ENCODE measurements at places on chromosomes 3 and 15.

DNA sequence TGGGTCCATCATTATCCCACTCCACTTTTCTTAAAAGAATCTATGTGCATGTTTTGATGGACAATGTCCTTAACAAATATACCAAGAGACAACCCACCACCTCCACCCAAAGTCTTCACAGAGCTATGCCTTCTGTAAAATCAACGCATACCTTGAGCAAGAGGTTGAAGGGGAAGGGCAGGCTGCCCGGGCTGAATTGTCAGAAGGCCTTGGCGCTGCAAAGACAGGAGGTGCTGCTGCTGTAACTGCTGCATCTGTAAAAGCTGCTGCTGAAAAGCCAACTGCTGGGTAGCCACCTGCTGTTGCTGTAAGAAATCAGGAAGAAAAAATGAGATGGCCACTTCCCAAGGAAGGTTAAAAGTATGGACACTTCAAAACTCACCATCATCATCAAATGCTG lies 536.7 kb downstream of the FOXP1 start:
- DNase-seq = no peak

DNA sequence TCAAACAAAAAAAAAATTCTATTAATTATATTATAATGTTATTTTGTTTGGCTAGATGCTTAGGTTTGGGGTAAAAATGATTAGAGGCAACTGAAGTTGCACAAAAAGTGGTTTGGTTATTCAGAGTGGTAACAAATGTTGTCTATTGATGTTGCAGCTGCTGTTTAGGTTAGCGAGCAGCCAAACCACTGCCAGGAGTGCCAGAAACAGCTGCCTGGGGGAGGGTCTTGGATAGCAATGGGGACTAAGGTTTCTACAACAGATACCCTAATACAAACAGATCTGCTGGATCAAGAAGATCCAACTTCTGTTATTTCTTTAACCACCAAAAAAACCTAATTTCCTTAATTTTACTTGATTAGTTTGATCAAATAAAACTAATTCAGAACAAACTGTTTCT lies 26.6 kb downstream of the BTLA start:
- no peak for DNase-seq

GRCh38 chr3:160780245-160780644 lies 24.2 kb downstream of the PPM1L start:
- no peak for DNase-seq

DNA sequence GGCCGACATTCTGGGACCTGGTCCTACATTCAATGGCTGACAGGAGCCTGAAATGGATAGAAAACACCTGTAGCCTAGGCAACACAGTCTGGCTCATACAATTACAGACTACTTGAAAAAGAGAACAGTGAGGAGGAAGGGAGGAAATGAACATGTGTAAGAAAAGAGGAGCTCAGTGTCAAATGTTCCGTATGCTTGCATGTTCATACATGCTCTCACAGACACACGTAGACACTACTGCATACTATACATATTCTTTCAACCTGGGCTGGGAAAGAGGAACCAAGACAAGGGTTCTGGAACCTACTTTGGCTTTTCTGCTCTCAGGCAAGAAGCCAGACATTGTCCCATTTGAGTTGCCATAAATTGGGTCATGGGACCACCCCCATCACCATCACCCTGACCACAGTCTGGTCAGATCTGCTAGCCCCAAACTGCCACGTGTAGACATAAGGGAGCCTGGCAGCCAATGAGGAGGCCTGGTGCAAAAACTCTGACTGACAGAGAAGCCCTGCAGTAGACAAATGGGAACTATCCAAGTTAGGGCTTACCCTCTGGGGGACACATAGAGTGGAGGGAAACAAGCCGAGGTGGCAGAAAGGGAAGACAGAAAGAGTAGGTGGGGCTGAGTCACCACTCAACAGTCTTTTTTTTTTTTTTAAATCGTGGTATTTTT lies 310.0 kb downstream of the SHQ1 start:
- DNase-seq = no peak

- no peak for DNase-seq
Measured at GRCh38 chr3:49769286-49769915, 16.9 kb downstream of the IP6K1 start.

GRCh38 chr3:195828762-195829161 lies 17.0 kb upstream of the MUC4 start:
- no peak for DNase-seq

- no peak for DNase-seq
Measured at GRCh38 chr3:113211330-113212149, at the start of gene BOC. BOC (plus strand) TSS chr3:113211557; CDS start chr3:113249803, 38,246 bp downstream.

DNA sequence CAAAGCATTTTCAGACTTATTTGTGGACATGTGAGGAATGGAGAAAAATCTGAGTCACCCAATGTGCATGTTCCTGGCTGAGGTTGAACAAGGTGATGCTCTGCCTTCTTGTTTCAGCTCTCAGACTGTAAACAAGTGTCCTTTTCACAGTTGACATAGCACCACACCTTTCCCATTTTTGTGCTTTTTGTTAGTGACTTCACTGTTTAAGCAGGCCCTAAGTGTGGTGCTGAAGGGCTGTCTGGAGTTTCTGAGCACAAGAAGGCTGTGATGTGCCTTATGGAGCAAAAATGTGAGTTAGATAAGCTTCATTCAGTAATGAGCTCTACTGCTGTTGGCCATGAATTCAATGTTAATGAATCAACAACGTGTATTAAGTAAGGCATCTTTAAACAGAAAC lies 20.4 kb downstream of the ABI3BP start:
- DNase-seq = no peak

- no peak for DNase-seq
Measured at GRCh38 chr3:47985381-47985780, 30.8 kb downstream of the MAP4 start.

GRCh38 chr15:98529205-98530145 lies 118.9 kb upstream of the IGF1R start:
- no peak for DNase-seq

GRCh38 chr3:113354307-113354706 lies 87.0 kb downstream of the CFAP44 start:
- no peak for DNase-seq

DNA sequence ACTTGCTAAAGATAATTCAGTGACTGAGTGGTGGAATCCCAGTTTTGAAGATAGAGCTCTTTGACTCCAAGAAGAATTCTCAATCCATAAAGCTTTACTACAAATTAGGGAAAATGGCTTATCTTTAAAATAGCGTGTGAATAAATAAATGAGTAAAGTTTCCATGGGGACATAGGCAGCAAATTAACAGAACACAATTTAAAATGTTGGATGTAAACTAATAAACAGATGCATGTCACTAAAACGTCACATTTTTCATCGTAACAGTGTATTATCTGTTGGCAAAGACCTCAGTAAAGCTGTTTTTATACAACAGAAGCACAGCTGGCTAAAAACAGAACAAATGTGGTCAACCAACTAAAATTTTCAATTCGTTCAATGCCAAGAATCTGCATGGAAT lies 913.9 kb upstream of the CFAP20DC start:
- DNase-seq = no peak

GRCh38 chr3:97928986-97929385 lies 43.2 kb downstream of the RIOX2 start:
- DNase-seq = no peak

GRCh38 chr3:143135150-143135549 lies 15.6 kb downstream of the CHST2 start:
- DNase-seq = no peak

- no peak for DNase-seq
Measured at GRCh38 chr3:56917361-56918110, 115.8 kb upstream of the ARHGEF3 start.

GRCh38 chr3:127819086-127819485 lies 3.2 kb downstream of the MGLL start:
- no peak for DNase-seq

DNA sequence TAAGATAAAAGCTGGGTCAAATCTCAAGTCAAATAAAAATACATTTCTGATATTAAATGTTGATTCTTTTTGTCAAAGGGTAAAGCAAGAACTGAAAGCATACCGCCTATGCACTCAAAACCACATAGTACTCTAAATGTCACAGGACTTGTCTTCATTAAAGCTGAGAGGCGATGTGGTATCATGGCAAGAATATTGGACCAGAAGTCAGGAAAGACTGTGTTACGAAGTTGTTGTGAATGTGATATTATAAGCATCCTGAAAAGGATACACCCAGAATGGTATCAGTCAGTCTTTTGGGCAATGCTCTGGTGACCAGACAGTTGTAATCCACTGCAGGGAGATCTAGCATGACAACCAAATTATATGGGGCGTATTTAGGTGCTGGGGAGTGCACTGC lies 33.8 kb downstream of the TIGIT start:
- no peak for DNase-seq

- DNase-seq = no peak
Measured at GRCh38 chr15:95932141-95932540, 398.4 kb upstream of the NR2F2 start.

- DNase-seq = no peak
Measured at GRCh38 chr3:45946307-45946706, 3.0 kb downstream of the CXCR6 start.

- no peak for DNase-seq
Measured at GRCh38 chr3:120764206-120764605, 21.7 kb downstream of the GTF2E1 start.

DNA sequence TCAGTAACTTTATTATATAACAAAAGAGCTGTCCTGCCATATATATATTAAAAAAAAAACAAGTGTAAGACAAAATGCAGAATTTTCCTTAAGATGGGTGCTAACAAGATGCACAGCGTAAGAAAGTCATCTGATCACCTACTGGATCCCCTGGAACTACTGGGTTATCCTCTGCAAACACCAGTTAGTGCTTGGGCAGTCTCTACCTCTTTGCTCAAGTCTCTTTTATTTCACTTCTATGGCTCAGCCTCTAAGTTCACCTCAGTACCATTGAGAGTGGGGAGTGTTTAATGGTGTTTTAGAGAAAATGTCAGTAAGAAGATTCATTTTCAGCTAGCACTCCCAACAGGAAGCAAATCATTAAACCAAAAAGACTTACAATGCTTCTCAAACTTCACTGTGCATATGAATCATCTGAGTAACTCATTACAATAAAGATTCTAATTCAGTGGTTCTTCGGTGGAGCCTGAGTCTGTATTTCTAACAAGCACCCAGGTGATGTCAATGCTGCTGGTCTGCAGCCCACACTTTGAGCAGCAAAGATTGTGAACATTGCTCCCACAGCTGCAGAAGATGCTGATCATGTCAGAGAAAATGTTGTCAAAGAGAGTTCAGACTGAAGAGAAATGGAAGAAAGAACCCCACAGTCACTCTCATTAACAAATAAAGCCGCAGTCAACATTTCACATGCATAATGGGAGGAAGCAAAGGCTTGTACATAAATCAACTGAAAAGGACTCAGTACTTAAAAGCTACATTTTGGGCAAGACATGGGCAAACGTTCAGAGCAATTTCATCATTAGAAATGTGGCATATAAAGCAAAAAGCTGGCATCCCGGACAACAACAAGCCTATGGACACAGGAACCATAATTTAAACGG lies 227.1 kb upstream of the ATP11B start:
- DNase-seq = no peak

GRCh38 chr3:48427630-48427962 lies 2.3 kb downstream of the PLXNB1 start:
- DNase-seq = no peak

GRCh38 chr3:25711090-25711489 lies 46.4 kb upstream of the TOP2B start:
- DNase-seq = no peak

- no peak for DNase-seq
Measured at GRCh38 chr3:152202976-152203626, 65.6 kb upstream of the MBNL1 start.

GRCh38 chr3:148932972-148933371 lies 58.4 kb upstream of the GYG1 start:
- DNase-seq = no peak

- no peak for DNase-seq
Measured at GRCh38 chr15:83282776-83283137, 1.7 kb downstream of the BNC1 start.

DNA sequence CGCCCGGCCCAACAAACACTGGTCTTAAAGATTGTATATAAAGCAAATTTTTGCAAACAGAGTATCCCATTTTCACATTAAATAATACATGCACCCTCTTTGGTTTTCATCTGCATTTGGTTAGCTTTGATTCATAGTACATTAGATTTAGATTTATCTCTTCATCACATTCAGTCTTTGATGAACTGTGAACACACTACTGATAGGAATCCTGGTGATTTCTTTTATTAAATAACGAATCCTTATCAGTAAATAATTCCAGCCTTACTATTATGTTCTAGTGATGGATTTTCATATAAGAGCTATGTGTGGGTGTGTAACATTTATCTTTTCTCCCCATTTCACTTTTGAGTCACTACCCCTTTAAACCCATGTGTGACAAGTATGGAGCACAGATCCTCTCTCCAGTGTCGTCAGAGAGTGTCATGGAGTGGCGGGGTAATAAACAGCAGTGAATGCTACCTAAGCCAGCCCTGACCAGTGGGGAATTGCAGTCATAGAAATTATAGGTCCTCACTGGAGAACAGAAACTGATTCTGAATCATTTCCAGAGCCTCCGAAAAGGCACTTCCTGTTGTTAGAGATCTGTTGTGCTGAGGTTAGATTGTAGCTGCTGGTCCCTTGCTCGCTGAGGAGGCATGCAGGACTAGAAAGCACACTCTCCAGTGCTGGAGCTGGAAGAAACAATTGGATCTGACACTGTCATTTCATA lies 22.0 kb downstream of the SLC7A14 start:
- DNase-seq = no peak

DNA sequence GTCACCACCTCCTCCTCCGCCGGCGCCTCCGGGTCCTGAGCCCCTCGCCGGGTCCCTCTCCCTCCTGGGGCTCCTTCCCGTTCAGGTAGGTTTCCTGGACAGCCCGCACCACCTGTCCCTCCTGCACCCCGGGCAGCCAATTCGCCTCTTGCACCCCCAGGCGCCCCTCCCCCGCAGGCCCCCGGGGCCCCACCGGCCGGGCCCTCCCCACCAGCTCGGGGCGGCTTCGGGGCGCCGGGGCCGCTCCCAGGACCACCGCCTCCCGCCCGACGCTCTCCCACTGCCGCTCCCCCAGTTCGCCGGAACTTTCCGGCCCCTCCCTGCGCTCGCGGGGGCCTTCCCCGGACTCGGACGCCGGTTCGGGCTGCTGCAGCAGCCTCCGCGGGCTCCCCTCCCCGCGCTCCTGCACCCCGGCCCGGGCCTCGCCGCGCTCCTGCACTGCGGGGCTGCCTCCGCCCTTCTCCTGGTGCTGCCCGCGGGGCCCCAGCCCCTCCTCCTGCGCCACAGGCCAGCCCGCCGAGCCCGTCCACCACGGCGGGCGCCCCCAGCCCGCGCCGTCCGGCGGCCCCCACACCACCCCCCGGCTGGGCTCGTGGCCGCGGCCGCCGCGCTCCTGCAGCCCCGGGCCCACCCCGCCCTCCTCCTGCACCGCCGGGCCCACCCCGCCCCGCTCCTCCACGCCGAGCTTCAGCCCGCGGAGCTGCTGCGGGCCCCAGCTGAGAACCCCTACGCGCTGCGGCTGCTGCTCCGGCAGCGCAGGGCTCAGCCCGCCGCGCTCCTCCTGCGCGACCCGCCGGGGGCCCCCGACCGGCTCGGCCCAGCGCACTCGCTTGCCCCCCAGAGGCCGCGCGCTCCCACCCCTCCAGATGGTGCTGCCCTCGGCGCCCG lies 587 bp upstream of the TNK2 start:
- no peak for DNase-seq
